ENCODE measurements at places on chromosomes 5 and 9. TPM values are rescaled to one million over a fixed set of nuclear protein-coding genes. Genes with fewer than 3 reads are reported as not detected.

DNA sequence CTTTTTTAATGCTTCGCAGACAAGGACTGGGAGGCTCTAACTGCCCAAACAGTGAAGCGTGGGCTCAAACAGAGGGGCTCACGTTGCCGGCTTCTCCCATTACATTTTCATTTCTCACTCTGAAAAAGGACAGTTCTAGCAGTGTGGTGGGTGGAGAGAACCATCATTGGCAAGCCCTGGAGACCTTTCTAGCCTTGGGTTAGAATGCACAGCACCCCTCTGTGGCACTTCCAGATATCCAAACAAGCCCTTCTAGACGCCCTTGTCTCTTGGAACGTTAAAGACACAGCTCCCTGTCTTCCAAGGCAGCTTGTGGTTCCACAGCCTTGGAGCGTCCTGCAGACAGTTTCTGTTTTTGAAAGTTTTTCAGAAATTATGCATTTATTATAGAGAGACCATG, 52.1 kb downstream of the MVB12B start:
- DNase-seq = no peak

GRCh38 chr9:97761879-97762278, 64.7 kb upstream of the XPA start:
- no peak for DNase-seq

GRCh38 chr5:177508837-177509236, 789 bp downstream of the DOK3 start:
- no peak for DNase-seq

- no peak for DNase-seq
Observed at GRCh38 chr9:109856785-109857184, 76.8 kb downstream of the PALM2AKAP2 start.

DNA sequence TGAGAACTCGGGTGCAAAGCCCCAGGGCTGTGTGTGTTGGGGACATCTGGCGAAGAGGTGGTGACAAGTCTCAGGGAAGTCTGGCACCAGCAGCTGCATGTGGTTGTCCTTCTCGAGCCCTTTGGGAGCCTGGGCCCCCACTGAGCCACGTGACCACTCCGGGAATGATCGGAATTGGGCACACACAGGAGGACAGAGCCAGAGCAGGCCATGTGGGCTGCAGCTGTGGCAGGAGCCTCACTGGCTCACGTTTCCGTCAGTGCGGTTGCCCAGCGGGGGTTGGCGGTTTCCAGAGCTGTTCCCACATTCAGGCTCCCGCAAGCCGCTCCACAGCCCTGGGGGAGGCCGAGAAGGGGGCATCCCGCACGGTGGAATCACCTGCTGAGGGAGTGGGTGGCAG, 6.8 kb upstream of the CEL start:
- DNase-seq = no peak

- no peak for DNase-seq
Observed at GRCh38 chr9:34607331-34607730, 4.6 kb downstream of the RPP25L start.

Gene CCDC187
- not detected for total RNA-seq

Gene PCDHGA7
- total RNA-seq = not detected

Gene MSX2
- total RNA-seq = not detected

- DNase-seq = no peak
Observed at GRCh38 chr9:91571036-91571435, 147.4 kb upstream of the NFIL3 start.

Gene IFNK
- not detected for total RNA-seq

All from activated CD4-positive, alpha-beta memory T cell treated with anti-CD3 and anti-CD28 coated beads for 36 hours (primary cell).